ENCODE measurements at places on chromosomes 2 and 18.

DNA sequence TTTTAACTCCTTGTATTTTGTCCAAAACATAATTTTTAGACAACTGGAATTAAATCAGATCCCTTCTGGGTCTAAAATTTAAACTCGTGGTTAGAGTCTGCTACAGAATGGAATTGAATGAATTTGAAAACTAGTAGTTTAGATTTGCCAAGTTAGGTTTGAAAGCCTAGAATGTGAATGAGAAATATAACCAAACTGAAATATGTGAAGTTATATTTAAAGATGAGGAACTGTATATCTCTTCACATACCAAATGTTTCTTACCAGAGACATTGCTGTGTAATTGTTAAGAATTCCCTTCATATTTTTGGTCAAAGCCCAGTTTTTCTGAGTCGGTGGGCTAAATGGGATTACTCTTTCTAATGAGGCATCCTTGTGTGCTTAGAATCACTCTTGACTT is 74.2 kb downstream of the LPIN1 start:
- DNase-seq: no peak

DNA sequence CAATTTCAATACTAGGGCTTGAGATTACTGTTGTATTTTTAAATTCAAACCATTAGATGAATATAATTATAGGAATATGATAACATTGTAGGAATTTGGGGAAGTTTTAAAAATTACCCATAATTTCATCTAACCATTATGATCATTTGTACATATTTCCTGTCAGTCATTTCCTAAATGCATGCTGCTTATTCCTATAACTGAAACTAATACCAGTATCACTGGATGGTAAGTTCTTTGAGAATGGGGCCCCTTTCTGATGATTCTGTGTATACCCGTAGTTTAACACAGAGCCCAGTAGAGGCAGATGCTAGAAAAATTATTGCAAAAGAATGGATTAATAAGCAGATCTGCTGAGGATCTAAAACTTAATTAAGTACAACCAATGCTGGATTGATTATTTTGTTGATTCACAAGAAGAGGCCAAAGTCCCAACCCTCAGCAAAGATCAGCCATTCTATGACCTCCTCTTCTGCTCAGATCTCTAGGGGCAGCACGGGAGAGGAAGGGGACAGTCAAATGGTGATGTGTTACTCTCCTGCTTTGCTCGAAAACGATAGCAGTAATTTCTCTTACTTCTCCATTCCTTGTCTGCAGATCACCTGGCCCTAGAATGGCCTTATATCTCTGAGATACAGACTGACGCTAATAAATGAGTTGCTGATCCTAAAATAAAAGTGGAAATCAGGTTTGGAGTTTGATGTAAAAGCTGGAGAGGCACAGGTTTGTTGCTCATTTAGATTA is 69.5 kb upstream of the PELI1 start:
- no peak for DNase-seq

DNA sequence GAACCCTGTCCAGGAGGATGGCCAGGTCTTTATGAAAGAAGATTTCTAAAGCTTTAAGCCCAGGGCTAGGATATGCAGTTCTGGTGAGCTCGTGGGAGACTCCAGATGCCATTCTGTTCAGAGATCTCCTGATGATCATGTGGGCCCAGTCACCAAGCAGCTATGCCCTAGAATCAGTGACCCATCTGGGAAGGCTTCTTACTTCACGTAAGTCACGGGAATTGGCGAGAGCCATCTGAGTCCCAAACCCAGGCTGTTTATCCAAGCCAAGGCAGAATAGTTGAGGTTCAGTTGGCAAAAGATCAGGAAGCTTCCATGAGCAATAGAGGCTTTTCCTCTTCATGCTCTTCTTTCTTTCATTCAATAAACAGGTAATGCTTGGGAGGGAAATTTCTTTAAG is 23.9 kb downstream of the ANTXR1 start:
- DNase-seq: no peak

- no peak for DNase-seq
Observed at GRCh38 chr2:143903172-143903856, 616.6 kb downstream of the ZEB2 start.

DNA sequence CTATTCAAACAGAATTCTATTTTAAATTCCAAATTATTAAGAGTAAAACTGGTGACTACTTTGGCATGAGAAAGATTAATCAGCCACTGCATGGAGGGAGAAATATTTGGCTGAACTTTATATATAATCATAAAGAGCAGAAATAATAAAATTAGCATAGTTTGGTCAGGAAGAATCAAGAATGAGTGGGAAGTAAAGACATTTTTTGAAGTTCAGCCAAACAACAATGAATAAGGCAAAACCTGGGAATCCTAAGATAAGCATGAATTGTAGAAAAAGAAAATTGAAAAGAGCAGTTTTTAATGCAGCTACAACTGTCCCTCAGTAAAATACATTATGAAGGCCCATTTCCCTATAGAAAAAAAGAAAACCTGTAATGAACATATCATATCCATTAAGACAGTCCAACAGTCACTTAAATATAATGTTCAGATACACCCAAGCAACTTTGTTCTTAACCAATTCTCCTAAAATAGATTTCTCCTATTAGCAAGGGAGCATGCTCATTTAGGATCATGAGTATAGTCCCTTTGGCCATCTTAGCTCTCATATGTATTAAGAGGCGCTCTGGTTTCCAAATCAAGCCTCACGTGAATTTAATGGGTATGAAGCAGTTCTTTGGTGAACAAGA is 6.5 kb downstream of the TMEM17 start:
- peak; percentile 45 for DNase-seq

- DNase-seq: no peak
Observed at GRCh38 chr2:236674238-236674637, 104.6 kb downstream of the ACKR3 start.

- no peak for DNase-seq
Observed at GRCh38 chr2:105365206-105365605, 27.9 kb downstream of the C2orf49 start.

DNA sequence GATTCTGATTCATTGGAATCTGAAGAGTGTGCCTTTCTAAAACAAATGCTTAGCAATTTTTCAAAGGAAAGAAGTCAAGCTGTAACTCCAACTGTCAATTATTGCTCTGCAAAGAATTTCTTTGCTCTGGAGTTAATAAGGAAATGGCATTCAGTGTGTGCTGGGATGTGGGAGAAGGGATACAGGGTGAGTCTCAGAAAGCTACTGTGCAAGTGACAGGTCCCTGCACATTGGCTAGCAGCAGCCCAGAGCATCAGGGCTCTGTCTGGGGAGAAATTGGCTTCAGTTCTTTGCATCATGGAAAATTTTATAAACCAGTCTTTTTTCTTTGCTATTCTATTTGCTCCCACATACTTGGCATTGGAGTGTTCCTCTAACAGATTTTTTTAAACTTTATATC is 1.1 kb upstream of the SYT4 start:
- no peak for DNase-seq

- DNase-seq: no peak
Observed at GRCh38 chr2:24163601-24164000, 11.3 kb upstream of the FAM228A start.
